Thymus (tissue), 14 donors: ENCODE measurements at places on chromosomes 5 and 9. TPM values are rescaled to one million over a fixed set of nuclear protein-coding genes. Genes with fewer than 3 reads are reported as not detected.
A peak's percentile ranks its signal among the peaks of the same experiment; 100 is the strongest.

- H3K27me3 ChIP-seq = peaks cover 24% of the 10 kb centered on the region
- H3K4me3 ChIP-seq = no peak overlapping the region
- no peak overlapping the region for H3K27ac ChIP-seq
- no peaks in the 10 kb centered on the region for H3K36me3 ChIP-seq
Measured at GRCh38 chr9:96048956-96049831, 173.7 kb downstream of the ERCC6L2 start.

GRCh38 chr9:24776226-24776625 lies 230.5 kb upstream of the IZUMO3 start:
- no peaks in the 10 kb centered on the region for H3K27me3 ChIP-seq
- H3K4me1 ChIP-seq = no peaks in the 10 kb centered on the region
- no peak overlapping the region for H3K27ac ChIP-seq
- no peak overlapping the region for H3K4me3 ChIP-seq
- DNase-seq = no peak
- no peaks in the 10 kb centered on the region for H3K36me3 ChIP-seq

- no peaks in the 10 kb centered on the region for H3K36me3 ChIP-seq
- H3K27me3 ChIP-seq = no peaks in the 10 kb centered on the region
- no peak overlapping the region for H3K27ac ChIP-seq
- H3K4me1 ChIP-seq = no peaks in the 10 kb centered on the region
Measured at GRCh38 chr5:179121667-179122111, 61.5 kb downstream of the ZNF354C start.

GRCh38 chr5:78720997-78721396 lies 72.4 kb upstream of the LHFPL2 start:
- H3K27me3 ChIP-seq = no peaks in the 10 kb centered on the region
- H3K4me3 ChIP-seq = no peak overlapping the region
- peaks cover 74% of the 10 kb centered on the region for H3K4me1 ChIP-seq
- H3K27ac ChIP-seq = no peak overlapping the region
- DNase-seq = no peak
- no peaks in the 10 kb centered on the region for H3K36me3 ChIP-seq

GRCh38 chr5:107538805-107539445 lies 131.8 kb downstream of the EFNA5 start:
- no peaks in the 10 kb centered on the region for H3K36me3 ChIP-seq
- H3K4me1 ChIP-seq = peaks cover 12% of the 10 kb centered on the region
- H3K27ac ChIP-seq = peak overlapping the region; percentile 40

DNA sequence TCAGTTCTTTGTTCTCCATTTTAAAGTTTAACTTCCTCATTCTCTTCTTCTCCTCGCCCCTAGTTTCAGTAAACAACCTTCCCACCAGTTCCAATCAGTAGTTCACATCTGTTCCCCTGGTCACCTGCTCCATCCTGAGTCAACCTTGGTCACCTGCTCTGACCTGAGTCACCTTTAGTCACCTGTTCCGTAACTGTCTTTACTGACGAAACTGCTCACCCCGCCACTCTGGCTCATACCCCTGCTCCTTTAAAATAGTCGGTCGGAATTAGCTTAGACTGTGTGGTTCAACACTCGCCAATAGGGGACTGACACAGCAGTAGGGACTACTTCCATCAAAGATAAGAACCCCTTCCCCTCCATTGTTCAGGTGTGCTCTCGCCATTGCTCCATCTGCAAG lies 76.3 kb upstream of the GPBP1 start:
- no peaks in the 10 kb centered on the region for H3K36me3 ChIP-seq
- no peak for DNase-seq
- H3K4me3 ChIP-seq = no peak overlapping the region
- no peaks in the 10 kb centered on the region for H3K27me3 ChIP-seq
- no peaks in the 10 kb centered on the region for H3K4me1 ChIP-seq

- peak overlapping the region; percentile 49 for H3K4me3 ChIP-seq
- no peak for DNase-seq
- peaks cover 31% of the 10 kb centered on the region for H3K27me3 ChIP-seq
- no peaks in the 10 kb centered on the region for H3K36me3 ChIP-seq
- H3K27ac ChIP-seq = peak overlapping the region; percentile 79
Measured at GRCh38 chr5:139696894-139697658, 48.9 kb downstream of the CXXC5 start.

GRCh38 chr9:95504053-95504963 lies 12.5 kb downstream of the PTCH1 start:
- no peak for DNase-seq
- H3K4me3 ChIP-seq = no peak overlapping the region
- no peak overlapping the region for H3K27ac ChIP-seq
- H3K4me1 ChIP-seq = peaks cover 28% of the 10 kb centered on the region
- no peaks in the 10 kb centered on the region for H3K36me3 ChIP-seq
- H3K27me3 ChIP-seq = peaks cover 92% of the 10 kb centered on the region

GRCh38 chr5:61525512-61526206 lies 193.6 kb downstream of the ZSWIM6 start:
- no peak overlapping the region for H3K4me3 ChIP-seq
- H3K36me3 ChIP-seq = peaks cover 15% of the 10 kb centered on the region
- H3K4me1 ChIP-seq = no peaks in the 10 kb centered on the region
- DNase-seq = no peak
- no peak overlapping the region for H3K27ac ChIP-seq
- H3K27me3 ChIP-seq = no peaks in the 10 kb centered on the region

- no peak for DNase-seq
- H3K27ac ChIP-seq = no peak overlapping the region
- no peak overlapping the region for H3K4me3 ChIP-seq
- no peaks in the 10 kb centered on the region for H3K27me3 ChIP-seq
- no peaks in the 10 kb centered on the region for H3K4me1 ChIP-seq
- H3K36me3 ChIP-seq = no peaks in the 10 kb centered on the region
Measured at GRCh38 chr5:31753700-31754357, 114.9 kb downstream of the PDZD2 start.

DNA sequence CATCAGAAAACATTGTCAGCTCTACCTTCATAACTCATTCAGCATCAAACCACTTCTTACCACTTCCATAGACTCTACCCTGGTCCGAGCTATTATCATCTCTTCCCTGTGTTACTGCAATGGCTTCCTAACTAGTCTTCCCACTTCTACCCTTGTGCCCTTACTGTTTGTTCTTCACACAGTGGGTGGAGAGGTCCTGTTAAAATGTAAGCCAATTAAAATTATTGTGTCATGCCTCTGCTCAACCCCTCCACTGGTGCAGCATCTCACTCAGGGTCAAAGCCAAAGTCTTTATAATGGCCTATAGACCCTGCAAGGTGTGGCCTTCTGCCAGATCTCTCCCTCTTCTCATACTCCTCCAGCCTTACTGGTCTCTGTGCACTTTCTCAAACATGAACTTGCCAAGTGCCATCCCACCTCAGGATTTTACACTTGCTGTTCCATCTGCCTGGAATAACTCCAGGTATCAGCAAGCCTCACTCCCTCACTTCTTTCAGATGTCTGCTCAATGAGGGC lies 22.8 kb upstream of the ARAP3 start:
- H3K36me3 ChIP-seq = no peaks in the 10 kb centered on the region
- peaks cover 2% of the 10 kb centered on the region for H3K4me1 ChIP-seq
- H3K4me3 ChIP-seq = no peak overlapping the region

GRCh38 chr5:20000416-20000815 lies 12.4 kb upstream of the CDH18 start:
- DNase-seq = no peak
- H3K27me3 ChIP-seq = no peaks in the 10 kb centered on the region
- no peak overlapping the region for H3K4me3 ChIP-seq
- H3K27ac ChIP-seq = no peak overlapping the region
- no peaks in the 10 kb centered on the region for H3K4me1 ChIP-seq

- peaks cover 10% of the 10 kb centered on the region for H3K4me1 ChIP-seq
- DNase-seq = no peak
- no peak overlapping the region for H3K27ac ChIP-seq
- no peaks in the 10 kb centered on the region for H3K27me3 ChIP-seq
- H3K36me3 ChIP-seq = no peaks in the 10 kb centered on the region
Measured at GRCh38 chr9:126321742-126322141, 4.9 kb upstream of the MVB12B start.

- H3K27ac ChIP-seq = peak overlapping the region; percentile 94
- peak; percentile 13 for DNase-seq
- peaks cover 14% of the 10 kb centered on the region for H3K4me1 ChIP-seq
- peak overlapping the region; percentile 92 for H3K4me3 ChIP-seq
Measured at GRCh38 chr5:123422433-123423277, 548 bp downstream of the CEP120 start.

DNA sequence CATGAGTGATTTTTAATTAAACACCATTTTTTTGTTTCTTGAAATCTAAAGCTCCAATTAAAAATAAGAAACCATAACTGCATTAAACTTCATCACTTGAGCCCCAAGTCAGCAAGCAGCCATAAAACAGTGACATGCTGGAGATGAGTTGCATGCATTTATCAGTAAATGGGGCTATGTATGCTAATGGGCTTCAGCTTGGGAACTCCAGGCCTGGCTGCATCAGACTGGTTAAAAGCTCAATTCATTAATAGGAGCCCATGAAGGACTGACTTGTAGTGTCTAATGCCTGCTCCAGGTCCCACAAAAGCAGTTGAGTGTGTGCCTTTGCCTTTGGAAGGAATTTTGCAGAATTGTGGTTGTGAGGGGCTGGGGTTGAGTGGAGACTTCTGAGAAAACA lies 33.6 kb upstream of the GPR151 start:
- no peak overlapping the region for H3K27ac ChIP-seq
- DNase-seq = no peak
- H3K4me1 ChIP-seq = no peaks in the 10 kb centered on the region
- H3K27me3 ChIP-seq = no peaks in the 10 kb centered on the region
- no peak overlapping the region for H3K4me3 ChIP-seq
- no peaks in the 10 kb centered on the region for H3K36me3 ChIP-seq

GRCh38 chr5:156109317-156110023 lies 217.5 kb upstream of the SGCD start:
- H3K27ac ChIP-seq = no peak overlapping the region
- no peaks in the 10 kb centered on the region for H3K4me1 ChIP-seq
- no peak for DNase-seq
- no peaks in the 10 kb centered on the region for H3K27me3 ChIP-seq
- H3K36me3 ChIP-seq = no peaks in the 10 kb centered on the region
- no peak overlapping the region for H3K4me3 ChIP-seq

DNA sequence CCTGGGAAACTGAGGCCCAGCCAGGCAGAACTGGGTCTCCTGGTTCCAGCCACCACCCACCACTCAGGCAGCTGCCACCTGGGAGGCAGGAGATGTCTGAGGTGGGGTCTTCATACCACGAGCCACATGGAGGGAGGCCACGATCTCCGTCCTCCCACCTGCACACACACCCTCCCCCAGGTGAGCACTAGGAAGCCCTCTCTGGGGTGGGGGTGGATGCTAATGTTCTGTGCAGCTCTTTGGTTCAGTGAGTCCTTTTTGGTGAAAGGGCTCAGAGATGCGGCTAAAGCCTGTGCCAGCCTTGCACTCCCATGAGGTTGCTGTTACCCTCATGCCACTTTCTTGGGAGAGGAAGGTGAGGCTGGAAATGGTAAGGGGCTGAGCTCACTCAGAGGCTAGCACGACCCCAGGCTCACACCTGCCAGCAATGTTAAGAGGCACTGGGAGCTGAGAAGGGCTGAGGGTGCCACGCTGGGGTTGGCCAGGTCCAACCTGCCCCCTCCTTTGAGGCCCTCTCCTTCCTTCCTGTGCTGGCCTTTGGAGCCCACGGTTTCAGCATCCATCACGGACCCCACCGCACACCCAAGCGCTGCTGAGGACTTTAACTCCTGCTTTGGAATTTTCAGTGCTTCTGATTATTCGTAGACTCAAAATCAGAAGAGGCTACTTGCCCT lies 26.6 kb upstream of the OBP2B start:
- no peak for DNase-seq
- H3K27ac ChIP-seq = no peak overlapping the region
- no peaks in the 10 kb centered on the region for H3K27me3 ChIP-seq
- no peaks in the 10 kb centered on the region for H3K36me3 ChIP-seq

DNA sequence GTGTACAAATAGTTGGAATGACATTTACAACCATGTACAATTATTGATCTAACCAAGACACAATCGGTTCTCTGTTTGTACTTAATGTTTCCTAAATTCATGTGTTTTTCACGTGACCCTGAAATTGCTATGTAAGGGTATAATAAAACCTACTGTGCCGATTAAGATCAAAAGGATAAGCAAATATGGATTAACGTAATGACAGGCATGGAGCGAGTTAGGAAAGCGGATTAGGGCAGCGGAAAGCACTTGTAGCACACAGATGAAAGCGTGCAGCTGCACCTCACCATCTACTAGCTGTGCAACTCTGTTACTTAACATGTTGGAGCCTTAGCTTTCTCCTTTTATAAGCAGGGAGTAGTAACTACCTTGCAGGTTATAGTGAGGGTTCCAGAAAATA lies 38.3 kb upstream of the ZFYVE16 start:
- DNase-seq = no peak
- no peak overlapping the region for H3K4me3 ChIP-seq
- H3K27me3 ChIP-seq = no peaks in the 10 kb centered on the region
- no peaks in the 10 kb centered on the region for H3K36me3 ChIP-seq

DNA sequence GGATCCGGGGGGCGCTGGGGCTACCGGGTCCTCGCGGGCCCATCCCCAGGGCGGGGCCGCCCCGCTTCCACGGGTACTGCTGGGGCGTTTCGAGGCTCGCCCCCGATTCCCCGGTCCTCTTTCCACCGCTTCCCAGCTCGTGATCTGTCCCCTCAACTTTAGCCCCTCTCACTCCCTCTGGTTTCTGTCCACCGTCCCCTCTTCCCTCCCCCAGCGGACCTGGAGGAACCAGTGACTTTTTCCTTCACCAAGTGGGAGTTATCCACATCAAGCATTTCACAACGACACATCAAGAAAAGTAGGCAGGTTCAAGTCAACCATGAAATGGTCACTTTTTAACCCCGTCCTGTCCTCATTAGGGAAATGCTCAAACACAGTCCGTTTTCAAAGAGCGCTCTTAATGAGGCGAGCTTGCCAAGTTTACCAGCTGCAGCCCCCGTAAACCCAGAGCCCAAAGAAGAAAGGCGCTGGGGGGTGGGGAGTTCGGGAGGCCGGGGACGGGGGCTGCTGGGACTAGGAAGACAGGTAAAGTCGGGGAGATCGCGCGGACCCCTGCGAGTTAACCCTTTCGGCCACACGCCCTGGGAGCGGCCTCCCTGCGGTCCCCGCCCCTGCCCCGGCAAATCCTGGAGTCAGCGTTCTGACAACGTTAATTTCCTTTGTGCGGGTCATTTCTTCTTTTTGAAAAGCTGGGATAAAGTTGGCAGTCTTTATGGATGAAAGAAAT lies 2.1 kb upstream of the NFIB start:
- H3K27me3 ChIP-seq = peaks cover 81% of the 10 kb centered on the region
- H3K4me3 ChIP-seq = peak overlapping the region; percentile 52
- peaks cover 5% of the 10 kb centered on the region for H3K4me1 ChIP-seq

GRCh38 chr5:102511666-102512065 lies 12.9 kb upstream of the SLCO6A1 start:
- no peaks in the 10 kb centered on the region for H3K4me1 ChIP-seq
- H3K36me3 ChIP-seq = no peaks in the 10 kb centered on the region
- H3K4me3 ChIP-seq = no peak overlapping the region
- no peak for DNase-seq

The WDR38 gene
- 0.14 TPM for total RNA-seq

The C5orf34 gene
- 8.2 TPM for total RNA-seq

The ADAMTSL1 gene
- total RNA-seq = 2.3 TPM

The SPATA31A3 gene
- total RNA-seq = not detected

The TEX48 gene
- total RNA-seq = not detected

The IRGM gene
- total RNA-seq = 0.28 TPM

The ZNF484 gene
- total RNA-seq = 9.0 TPM

The CACNA1B gene
- 1.1 TPM for total RNA-seq

The RC3H2 gene
- total RNA-seq = 29.7 TPM

The PCDHGB4 gene
- total RNA-seq = 1.0 TPM
